Ecto neural progenitor cell (in vitro differentiated cells): ENCODE measurements at places on chromosomes 6 and 20.

- no peak for DNase-seq
Measured at GRCh38 chr6:42210551-42210950, 7.1 kb downstream of the MRPS10 start.

DNA sequence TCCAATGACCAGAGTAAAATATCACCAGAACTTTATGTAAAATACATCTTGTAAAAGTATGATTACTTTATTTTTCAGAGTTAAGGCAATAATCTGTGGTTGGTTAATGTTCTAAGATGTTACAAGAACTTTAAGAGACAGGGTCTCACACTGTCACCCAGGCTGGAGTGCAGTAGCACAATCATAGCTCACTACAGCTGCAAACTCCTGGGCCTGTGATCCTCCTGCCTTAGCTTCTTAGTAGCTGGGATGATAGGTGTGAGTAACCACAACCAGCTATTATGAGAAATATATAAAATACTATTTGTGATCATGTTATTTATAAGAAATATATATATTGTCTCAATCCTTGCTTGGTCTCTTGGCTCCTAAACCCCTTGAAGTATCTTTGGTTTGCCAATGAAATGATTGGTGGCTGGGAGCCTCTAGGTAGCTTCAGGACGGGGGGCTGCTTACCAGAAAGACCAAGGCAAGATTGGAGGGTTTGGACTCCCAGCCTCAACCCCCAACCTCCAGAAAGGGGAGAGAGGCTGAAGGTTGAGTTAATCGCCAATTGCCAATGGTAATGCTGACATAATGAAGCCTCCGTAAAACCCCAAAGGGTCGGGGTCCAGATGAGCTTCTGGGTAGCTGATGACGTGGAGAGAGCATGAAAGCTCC lies 15.4 kb downstream of the SOD2 start:
- no peak for DNase-seq

DNA sequence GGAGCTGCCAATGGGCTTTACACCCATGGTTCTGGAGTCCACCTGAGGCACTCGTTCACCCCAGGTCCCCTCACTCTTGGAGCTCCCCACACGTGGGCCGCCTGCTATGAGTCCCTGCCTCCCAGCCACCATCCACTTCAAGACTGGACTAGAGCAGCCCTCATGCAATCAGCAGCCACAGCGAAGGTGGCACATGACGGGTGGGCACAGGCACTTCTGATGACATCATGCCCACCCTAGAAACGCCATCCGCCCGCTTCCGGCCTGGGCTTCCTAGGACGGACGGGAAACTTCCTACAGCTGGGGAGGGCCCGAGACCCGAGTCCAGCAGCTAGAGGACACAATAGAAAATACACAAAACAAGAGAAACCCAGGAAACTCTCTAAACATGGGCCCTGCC lies 85.5 kb downstream of the PDE10A start:
- no peak for DNase-seq

DNA sequence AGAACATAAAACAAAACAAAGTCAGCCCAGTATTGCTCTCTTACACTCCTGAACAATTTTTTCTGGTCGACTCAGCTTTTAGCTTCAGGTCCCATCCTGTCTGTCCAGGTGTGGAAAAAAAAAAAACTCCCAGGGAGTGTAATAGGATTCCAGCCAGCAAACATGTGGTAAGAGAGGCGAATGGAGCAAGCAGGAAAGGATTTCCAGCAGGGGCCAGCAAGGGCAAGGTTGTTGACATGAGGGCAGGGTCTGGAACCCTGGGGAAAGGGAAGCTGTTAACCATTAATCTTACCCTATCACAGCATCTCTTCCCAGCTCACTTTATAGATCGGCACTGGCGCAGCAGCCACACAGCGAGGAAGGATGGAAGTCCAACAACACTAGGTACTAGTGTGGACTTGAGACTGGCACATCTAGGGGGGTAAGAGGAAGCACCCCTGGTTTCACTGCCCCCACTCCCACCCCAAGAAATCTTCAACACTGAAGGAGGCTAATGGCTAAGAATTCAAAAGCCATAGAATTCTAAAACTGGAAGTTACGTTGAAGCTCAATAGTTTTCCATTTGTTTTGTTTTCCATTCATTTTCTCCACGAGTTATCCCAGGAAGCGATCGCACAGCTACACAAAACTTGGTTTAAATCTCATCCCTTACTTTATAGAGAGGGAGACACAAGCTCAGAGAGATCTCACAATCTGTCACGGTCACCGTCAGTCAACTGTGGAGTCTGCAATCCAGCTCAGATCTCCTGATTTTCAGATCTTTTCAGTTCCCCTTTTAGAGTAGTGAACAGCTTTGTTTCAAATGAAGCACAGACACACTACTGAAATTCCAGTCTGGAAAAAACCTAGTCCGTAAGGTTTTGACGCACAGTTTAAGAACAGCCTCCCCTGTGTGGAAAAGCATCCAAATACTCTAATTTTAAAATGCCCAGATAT lies 53.3 kb downstream of the SLC22A23 start:
- no peak for DNase-seq

DNA sequence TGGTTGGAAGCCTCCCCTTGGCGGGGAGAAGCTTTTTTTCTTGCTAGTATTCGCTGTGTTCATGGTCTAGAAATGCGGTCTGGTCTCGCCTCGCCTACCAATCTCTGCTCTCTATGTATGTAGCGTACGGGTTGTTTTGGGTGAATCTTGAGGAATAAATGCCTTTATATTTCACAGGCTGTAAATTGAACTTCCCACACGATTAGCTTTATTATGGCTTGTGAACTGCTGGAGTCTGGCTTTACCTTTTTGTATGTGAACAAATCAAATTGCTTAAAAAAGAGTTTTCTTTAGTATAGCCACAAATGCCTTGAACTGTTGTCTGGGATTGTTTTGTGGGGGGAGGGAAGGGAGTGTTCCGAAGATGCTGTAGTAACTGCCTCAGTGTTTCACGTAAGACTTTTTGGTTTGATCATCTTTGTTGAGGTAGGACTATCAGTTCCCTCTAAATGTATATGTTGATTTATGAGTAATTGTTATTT lies 2.2 kb downstream of the INSM1 start:
- DNase-seq, result no peak

DNA sequence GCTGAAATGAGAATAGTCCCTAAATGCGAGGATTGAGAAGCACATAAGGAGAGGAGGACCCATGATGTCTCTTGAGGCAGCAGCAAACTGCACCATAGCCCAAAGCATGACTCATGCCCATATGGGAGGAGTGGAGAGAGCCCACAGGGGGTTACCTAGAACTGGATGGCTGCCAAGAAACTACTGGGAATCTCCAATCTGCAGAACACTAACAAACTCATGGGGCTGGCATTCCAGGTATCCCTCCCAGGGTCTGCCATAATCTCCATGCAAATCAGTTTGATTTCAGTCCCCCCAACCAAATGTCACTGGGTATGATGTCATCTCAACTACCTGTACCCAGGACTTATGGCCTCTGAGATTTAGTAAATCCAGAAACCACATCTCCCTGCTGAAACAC lies 410.5 kb downstream of the PTPRT start:
- no peak for DNase-seq

DNA sequence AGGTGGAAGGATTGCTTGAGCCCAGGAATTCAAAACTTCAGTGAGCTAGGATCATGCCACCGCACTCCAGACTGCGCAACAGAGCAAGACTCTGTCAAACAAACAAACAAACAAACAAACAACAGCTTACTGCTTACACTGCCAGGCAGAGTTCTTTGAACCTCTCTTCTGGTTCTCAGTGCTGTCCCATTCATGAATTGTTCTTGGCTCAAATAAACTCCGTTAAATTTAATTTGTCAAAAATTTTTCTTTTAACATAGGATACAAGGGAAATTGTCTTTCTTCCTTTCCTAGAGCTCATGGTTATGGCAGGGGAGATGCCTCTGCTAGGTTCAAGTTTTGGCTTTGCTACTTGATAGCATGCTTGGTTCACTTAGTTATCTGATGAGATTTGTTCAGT lies 29.7 kb upstream of the RFPL4B start:
- DNase-seq, result no peak

DNA sequence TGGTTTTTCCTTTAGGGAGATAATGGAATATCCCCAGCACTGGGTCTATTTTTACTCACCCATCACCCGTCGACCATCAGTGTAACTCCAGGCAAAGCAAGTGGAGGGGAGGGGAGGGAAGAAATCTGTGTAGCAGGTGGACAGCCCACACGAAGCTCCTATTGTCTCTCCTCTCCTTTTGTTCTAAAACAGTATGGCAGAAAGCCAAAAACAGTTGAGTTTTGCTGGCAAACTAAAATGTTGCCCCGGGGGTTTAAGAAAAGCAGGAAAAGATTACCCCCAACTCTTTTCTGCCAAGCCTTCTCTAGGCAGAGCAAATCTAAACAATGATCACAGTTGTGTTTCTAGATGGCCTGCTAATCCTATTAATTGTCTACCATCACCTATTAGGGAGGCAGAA lies 89.7 kb downstream of the PREP start:
- DNase-seq, result no peak

- DNase-seq, result no peak
Measured at GRCh38 chr20:17897566-17898307, 70.9 kb downstream of the SNX5 start.

GRCh38 chr20:34642009-34642408 lies 34.9 kb downstream of the PIGU start:
- no peak for DNase-seq

- DNase-seq, result no peak
Measured at GRCh38 chr6:45491874-45492273, 114.1 kb upstream of the SUPT3H start.

DNA sequence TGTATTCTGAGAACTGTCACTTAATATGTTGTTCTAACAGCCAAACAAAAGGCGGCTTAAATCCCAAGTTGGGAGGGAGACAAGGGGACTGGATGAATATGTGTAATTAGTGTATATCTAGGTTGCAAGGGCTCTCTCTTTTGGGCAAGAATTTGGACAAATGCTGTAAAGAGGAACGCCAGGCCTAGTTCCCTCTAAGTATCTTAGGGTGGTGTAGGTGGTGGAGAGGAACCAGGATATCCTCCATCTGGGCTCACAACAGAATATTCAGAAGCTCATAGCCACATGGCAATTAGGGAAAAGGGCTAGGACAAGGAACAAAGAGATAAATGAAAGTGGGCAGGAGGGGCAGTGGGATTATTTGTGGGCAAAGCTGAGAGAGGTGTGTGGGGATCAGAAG lies 149.5 kb downstream of the LRFN2 start:
- DNase-seq, result no peak

DNA sequence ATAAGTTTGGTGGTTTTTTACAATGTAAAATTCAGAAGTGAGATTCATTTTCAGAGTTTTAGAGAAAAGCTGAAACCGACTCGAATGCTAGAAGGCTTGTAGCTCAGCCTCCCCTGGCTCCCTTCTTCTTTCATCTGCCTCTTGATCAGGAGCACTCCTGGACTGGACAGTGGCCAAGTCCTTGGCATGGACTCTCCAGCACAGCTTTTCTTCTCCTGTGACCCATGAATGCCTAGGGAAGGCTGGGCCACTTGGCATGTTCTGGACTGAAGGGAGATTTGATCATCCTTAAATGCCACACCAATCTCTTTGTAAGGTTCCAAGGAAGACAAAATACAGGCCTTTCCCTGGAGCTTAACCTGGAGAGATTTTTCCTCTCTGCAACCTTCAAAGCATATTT lies 384.0 kb upstream of the SASH1 start:
- no peak for DNase-seq

GRCh38 chr6:169799474-169799926 lies 48.1 kb downstream of the ERMARD start:
- no peak for DNase-seq

GRCh38 chr6:39653612-39654011 lies 71.6 kb downstream of the KIF6 start:
- DNase-seq, result no peak

- no peak for DNase-seq
Measured at GRCh38 chr20:35837577-35838195, 65.9 kb downstream of the PHF20 start.

DNA sequence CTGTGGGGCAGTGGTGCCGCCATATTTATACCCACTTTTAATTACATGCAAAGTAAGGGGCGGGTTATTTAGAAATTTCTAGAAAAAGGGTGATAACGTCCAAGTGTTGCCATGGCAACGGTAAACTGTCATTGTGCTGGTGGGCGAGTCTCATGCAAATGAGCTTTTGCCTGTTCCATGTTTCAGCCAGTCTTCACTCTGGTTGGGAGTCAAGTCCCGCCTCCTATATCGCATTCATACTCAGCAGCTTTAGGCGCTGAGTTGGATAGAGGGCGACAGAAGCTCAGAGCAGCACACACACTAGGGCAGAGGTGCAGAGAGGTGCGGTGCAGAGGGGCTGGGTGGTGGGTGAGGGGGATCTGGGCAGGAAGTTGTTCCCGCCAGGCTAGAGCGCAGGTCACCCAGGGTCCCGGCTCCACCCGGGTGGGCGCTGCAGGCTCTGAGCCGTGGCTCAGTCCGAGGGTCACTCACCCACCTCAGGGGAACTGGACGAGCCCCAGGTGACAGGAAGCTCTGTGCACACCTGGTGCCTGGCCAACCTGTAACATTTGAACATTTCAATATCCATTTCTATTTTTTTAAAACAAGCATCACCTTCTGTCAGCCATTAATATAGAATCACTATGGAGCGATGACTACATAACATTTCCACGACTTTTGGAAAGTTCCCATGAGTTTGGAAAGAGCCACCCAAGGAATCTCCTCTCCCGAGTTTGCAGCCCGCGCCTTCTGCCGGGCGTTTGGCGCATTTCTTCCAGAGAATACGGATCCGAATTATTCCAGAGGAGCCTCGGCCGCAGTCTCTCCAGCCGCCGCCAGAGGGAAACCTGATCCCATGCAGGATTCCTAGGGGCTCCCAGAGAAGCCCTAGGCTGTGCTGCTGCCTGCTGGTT lies 89.1 kb upstream of the PHACTR3 start:
- DNase-seq, result peak; percentile 89

GRCh38 chr20:14384416-14385175 lies 47.2 kb upstream of the FLRT3 start:
- DNase-seq, result no peak

DNA sequence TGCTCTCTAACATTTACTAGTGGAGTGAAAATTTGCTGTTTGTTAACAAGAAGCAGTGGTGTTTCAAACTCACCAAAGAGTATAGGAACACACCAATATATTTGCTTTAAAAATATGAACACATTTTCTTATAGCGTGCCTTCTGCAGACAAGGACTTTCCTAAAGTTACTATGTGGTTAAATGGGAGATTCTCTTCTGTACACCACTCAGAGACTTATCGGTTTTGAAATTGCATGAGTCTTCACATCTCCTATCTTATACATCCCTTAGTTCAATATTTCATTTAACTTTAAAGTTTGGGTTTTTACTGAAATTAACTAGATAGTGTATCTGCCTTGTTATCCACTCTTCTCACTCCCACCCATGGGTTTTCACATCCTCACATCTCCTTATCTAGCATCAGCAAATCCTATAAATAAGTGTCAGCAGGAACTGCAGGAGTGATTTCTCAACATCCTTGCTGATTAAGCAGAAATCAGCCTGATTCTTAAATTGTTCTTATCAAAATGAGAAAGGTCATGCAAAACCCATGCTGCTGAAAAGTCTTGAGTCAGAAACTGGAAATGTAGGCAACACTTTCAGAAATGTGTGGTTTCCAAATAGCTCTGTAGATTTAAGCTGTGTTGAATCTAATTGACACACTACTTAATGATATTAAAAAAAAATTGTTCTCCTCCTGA lies 1075.6 kb upstream of the GJE1 start:
- no peak for DNase-seq

GRCh38 chr6:24145690-24146131 lies 19.7 kb downstream of the NRSN1 start:
- no peak for DNase-seq

- no peak for DNase-seq
Measured at GRCh38 chr6:113649276-113649675, 207.9 kb upstream of the MARCKS start.
